IPS DF 19.7 (cell line): ENCODE measurements at places on chromosomes 12 and 14.

DNA sequence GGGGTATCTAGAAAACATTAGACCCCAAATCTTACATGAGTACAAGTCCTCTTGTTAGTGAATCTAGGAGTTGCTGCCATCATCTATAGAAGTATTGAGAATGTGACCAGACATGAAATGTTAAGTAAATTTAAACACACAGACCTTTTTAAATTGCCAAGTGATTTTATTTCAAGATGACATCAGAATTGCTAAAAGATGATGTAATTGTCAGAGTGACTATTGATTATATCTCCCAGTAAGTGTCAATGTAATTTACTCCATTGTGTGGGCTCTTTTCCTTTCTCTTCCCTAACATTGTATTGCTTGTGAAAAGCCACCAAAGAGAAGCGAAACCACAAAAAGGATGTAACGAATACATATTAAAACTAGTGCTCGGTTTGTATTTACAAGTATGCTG lies 16.8 kb downstream of the ADAM21 start:
- no peak for DNase-seq

DNA sequence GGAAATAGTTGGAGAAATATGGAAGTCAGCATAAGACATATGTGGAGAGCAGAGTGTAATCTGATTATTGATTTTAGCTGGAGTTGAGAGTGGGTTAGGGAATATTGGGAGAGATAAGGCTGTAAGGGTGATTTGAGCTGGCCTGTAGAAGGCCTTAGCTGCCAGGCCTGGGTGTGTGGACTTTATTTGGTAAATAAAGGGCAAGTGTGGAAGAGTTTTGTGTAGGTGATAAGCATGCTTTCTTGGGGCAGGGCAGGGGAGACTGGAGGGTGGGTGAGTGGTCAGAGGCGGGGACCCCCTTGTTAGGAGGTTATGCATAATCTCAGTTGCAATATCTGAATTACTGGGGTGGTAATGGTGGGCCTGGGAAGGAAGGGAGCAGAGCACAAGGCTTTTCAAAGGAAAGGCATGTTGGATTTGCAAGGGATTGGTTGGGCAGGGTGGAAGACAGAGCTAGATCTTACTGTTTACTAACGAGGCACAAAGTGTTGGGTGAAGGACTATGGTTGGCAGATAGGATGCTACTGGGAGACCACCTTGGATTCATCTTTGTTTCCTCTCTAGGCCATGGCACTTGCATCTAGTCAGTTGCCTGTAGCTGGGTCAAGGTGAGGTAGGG lies 5.5 kb downstream of the KHNYN start:
- DNase-seq, result no peak

DNA sequence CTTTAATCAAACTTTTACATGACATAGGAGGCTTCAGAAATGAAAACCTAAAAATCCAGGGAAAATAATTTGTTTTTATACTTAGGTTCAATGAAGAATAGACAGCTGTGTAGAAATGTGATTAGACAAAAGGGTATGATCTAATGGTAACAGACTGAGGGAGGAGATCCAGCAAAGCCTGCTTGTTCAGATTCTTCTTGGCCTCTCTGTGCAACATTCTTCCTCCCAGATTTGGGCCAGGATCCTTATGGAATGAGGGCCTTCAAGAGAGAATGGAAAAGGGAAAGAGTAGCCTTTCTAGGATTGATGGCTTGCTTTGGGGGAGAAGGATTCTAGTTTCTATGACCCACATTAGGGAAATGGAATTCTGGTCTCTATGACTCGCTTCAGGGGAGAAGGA lies 94.5 kb upstream of the G2E3 start:
- DNase-seq, result no peak

DNA sequence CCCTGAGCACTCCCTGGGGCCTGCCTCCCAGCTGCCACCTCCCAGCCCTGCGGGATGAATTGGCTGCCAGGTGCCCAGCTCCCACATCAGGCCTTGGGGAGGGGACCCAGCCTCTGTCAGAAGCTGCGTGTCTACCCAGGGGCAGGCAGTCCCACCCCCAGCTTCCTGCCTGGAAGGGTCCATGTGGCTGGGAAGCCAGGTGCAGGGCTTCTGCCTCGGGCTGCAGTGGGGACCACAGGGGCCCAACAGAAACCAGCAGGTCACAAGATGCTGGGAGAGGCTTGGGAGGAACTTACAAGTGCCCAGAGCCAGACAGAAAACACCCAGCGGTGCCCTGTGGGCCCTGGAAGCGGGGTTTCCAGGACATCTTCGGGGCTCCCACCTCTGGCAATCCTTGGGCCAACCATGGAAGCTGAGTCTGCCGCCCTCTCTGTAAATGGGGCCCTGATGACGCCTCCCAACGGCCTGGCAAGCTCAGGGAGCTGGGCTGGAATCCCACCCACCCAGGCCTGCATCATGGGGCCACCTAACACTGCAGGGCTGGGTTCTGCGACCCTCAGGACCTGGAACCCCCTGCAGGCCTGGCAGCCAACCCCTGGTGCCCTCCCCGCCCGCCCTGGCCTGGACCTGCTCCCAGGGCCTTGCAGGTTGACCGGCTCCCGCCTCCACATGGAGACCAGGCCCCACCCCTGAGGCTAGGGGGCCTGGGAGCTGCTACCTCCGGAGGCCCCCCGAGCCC lies 36.6 kb downstream of the CCNK start:
- no peak for DNase-seq

DNA sequence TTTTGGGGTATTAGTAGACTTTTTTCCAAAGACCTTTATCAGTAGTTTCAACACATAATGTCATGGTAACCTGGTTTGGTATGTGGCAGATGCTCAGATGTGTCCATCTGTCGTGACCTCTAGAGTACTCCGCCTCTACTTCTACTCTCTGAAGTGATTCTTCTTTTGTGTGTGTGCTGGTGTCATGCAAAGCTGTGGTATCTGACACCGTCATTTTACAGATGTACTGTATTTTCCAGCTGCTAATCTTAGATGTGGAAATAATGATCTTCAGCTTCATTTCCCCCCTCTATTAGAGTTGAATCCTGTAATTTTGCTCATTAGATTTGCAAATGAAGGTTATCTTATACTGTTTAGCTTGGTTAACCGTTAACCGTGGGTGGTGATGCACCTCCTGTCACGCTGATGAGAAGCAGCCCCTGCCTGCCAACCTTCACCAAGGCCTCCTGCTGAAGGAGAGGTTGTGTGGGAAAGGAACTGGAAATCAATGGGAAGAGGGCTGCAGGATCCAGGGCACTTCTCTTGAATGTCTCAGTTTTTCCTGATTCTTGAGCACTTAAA lies 222.4 kb upstream of the AMIGO2 start:
- DNase-seq, result no peak

DNA sequence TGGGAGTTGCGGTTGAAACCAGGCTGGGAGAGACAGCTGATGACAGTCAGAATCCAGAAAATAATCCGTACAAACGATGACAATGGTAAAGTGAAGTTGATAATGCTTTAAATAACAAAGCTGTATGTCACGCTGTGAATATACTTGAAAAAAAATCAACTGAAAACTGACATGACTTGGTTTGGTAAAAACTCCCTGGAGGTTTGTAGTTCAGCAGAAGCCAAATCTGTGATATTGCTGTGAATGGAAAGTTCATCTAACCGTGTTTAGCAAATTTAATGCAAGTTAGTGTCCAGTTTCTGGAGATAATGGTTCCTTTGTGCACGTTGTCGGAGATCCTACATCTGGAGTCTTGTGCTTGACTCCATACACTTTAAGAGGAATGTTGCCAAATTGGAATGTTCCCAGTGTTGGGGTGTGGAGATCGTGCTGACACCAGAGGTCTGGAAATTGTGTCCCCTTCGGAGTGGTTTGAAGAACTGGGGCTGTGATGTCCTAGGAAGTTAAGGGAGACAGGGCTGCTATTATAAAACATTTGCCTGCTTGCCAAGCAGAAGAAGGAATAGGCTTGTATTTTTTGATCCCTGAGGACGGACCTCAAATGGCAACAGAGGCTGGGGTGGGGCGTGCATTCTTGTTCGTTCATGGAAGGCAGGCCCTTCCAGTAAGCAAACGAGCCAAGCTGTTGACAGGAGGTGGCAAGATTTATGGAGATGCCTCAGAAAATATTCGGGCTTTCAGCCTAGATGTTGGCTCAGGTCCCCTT lies 30.6 kb downstream of the PPFIBP1 start:
- DNase-seq, result no peak

- DNase-seq, result no peak
Measured at GRCh38 chr14:73789989-73790581, 61.5 kb upstream of the PTGR2 start.

DNA sequence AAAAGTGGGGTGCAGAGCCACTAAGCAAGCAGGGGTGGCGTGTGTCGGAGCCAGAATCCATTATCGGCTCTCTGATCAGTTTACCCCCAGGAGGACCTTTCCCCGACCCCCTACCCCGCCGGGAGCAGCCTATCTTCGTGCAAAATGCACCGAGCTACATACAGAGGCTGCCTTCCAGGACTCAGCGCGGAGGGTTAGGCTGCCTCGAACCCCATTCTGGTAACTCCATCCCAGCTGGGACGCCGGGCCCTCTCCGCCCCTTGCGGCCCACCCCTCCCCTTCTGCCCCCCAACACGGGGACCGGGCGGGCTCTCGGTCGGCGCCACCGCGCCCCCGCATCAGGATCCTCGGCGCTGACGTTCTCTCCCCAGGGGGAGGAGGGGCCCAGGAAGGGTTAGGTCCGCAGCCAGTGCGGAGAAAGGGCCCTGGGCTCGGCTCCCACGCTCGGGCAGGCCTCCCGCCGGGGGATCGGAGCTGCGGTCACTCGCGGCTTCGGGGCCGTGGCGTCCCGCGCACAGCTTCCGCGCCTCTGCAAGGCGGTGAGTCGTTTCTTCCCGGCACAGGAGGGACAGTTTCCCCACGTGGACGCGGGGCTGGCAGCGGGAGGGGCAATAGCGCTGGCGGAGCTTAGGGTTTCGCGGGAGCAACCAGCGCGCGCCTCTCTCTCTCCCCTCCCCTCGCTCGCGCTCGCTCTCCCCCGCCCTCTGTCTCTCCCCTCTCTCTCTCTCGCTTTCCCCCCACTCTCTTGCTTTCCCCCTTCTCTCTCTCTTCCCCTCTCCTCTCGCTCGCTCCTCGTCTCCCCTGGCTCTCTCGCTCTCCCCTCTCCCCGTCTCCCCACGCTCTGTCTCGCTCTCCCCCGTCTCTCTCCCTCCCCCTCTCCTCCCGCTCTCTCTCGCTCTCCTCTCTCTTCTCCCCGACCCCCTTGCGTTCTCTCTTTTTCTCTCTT lies 12.5 kb upstream of the MAP3K9 start:
- no peak for DNase-seq

GRCh38 chr12:54560374-54560858 lies 11.0 kb downstream of the PDE1B start:
- DNase-seq, result peak; percentile 68

GRCh38 chr12:14193639-14194038 lies 171.8 kb upstream of the ATF7IP start:
- no peak for DNase-seq

DNA sequence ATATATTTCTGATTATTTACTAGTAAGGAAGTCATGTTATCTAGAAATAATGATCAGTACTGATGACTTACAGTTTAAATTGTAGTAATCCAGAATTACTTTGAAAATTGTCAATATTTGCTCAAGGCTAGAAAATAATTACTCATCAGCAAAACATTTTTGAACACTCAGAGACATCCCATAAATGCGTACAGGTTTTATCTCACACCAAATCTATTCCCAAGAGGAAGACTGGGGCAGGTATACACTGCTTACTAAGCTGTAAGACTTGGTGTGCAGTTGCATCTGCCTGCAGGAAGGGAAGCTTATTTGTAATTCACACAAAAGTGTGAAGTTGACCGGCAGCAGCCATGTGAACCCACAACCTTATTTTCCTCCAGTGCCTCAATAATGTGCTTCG lies 146.4 kb downstream of the CCER1 start:
- no peak for DNase-seq

DNA sequence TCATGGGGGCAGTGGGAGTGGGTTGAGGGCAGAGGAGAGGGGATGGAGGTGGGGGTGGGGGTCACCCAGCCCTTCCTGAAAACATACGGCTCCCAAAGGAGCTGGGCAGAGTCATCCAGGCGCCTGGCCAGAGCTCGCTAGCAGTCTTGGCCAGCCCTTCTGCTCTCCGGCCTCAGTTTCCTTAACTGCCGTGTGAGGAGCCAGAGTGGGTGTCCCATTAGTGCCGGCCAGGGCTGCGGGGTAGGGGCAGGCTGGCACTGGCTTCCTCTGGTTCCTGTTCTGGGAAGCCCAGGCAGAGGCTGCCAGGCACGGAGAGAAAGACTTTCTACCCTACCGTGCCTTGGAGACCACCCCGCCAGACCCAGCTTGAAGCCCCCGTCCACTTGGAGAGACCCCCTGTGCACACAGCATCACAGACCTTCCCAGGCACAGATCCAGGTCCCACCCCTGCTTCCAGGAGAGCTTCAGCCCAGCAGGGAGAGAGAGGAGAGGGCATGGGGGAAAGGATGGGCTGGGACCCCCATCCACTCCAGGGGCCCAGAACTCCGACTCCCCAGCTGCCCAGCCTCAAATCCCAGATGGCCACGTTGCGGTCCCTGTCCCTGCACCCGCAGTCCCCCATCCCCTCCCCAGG lies 93.3 kb downstream of the RFLNA start:
- DNase-seq, result no peak

DNA sequence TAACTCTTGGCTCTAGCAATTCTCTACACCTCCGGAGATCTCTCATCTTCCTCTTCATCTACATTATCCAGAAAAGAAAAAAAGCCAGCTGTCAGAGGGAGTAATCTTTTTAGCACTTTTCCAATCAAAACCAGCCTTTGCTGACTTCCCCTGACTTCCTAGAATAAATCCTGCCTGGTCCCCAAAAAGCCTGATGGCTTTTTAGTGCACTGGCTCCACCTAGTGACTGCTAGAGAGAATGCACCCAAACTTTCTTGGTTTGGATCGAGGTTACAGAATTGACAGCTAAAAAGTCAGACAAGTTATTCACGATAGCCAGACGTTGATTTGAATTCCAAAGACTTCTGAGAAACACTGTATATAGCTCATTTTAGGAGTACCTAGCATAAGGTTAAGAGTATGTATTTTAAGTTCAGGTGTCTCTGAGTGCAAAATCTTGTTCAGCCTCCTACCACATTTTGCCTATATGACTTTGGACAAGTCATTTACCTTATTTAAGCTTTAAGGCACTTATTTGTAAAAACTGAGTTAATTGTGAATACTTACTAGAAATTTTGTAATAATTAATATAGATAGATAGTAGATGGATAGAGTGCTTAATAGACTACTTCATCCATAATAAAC lies 185.7 kb upstream of the GRIN2B start:
- DNase-seq, result no peak

- no peak for DNase-seq
Measured at GRCh38 chr12:96462571-96463280, 26.7 kb upstream of the CFAP54 start.

- DNase-seq, result no peak
Measured at GRCh38 chr14:89848165-89848564, 106.4 kb downstream of the EFCAB11 start.

DNA sequence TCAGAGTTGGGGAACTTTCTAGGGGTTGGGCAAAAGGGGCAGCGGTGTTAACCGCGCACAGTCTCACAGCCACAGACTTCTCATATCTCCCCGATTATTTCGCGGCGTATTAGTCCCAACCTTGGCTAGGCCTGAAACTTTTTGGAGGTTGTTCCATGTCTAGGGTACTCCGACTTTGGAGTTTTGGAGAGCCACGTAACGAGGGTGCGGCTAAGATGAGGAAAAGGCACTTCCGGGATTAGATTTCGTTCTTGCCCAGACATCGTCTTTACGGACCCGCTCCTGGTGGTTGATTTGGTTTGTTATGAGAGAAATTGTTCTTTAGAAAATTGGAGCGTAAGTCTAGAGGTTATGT lies 513 bp downstream of the CCNK start:
- DNase-seq, result no peak
